ENCODE measurements at places on chromosomes 13 and 19.

- no peak for DNase-seq
Measured at GRCh38 chr19:31610018-31610417, 260.8 kb upstream of the TSHZ3 start.

DNA sequence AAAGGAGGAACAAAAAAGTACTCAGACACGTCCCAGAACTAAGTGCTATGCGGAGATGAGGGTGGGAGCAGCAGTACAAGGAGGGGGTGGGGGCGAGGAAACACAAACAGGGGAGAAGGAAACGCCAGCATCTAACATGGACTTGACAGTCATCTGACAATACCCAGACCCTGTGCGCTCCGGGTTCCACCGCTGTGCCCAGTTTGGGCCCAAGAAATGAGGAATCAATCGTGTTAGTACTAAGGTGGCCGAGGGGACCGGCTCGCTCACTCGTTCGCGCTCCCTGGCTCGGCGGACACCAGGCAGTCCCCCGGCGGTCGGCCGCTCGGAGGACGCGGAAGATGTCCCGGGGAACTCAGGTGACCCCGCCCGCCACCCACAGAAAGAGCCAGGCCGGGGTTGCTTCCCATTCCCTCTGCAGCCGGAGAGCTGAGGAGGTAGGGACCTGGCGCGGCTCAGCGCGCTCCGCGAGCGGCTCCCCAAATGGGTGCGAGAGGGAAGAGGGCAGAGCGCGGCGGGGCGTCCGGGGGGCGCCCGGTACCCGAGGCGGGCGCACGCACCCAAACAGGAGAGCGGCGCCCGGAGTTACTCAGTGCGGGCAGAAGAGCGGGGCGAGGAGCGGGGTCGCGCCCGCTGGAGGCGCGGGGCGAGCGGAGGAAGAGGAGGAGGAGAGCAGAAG, 616 bp downstream of the TSHZ3 start:
- DNase-seq, result peak; percentile 32

DNA sequence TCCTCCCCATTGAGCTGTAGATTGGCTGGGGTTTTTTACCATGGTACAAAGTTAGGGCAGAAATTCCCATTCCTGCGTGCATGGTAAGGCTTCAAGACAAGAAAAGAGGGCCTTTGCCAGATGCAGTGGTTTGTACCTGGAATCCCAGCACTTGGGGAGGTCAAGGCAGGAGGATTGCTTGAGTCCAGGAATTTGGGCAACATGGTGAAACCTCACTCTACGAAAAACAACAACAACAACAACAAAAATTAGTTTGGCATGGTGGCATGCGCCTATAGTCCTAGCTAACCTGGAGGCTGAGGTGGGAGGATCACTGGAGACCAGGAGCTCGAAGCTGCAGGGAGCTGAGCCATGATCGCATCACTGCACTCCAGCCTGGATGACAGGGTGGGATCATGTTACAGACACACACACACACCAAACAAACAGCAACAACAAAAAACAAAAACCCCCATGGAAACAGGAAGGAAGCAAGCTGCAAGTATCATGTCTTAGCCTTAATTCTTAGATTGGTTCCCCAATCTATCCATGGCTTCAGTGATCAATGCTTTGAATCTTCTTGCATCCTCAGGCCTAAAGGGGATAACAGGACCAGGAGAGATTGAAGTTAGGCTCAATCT, 5.5 kb upstream of the WTIP start:
- DNase-seq, result no peak

GRCh38 chr13:47788844-47789243, 212.2 kb downstream of the SUCLA2 start:
- no peak for DNase-seq

- no peak for DNase-seq
Measured at GRCh38 chr13:39233519-39233918, 195.3 kb downstream of the NHLRC3 start.

DNA sequence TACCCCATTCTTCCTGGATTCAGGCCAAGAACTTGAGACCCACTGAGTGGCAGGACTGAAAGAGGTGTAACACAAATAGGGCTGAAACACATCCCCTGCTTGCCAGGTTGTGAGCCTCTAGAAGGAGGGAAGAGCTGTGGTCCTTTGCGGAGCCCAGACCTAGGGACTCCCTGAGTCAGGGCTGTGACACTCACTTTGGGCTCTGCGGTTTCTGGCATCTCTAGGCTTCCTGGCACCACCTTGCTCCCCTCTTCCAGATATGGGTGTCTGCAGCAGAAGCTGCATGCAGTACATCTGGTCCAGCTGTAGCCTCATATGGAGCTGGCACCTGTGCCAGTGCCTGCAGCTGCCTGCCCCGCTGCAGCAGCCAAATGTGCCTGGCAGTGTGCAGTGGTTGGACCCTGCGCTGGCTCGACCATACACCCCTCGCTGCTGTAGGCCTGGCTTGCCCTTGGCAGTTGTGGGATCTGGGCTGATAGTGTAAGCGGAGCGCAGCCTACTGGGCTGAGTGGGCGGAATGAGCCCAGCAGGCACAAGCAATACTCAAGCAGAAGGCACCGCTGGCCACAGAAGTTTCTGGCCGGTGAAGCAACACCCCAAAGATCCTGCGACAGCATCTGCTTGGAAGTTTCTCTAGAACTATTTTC, 290.4 kb downstream of the SLITRK6 start:
- DNase-seq, result no peak

DNA sequence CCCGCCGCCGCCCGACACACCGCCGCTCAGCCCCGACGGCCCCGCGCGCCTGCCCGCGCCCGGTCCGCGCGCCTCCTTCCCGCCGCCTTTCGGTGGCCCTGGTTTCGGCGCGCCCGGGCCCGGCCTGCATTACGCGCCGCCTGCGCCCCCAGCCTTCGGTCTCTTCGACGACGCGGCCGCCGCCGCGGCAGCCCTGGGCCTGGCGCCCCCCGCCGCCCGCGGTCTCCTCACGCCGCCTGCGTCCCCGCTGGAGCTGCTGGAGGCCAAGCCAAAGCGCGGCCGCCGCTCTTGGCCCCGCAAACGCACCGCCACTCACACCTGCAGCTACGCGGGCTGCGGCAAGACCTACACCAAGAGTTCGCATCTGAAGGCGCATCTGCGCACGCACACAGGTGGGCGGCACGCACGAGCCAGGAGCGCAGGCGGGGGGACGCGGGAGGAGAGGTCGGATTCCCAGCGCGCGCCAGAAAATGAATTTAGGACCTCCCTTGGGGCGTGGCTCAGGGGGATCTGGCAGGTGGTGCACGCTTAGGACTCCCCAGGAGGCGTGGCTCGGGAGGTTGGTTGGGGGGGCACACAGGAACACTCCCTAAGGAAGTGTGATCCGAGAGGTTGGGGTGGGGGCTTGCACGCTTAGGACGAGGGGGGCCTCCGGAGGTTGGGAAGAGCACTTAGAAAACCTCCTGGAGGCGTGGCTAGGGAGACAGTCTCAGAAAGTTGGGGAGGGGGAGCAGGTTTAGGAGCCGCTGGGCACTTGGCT, 1.2 kb downstream of the KLF2 start:
- DNase-seq, result no peak

DNA sequence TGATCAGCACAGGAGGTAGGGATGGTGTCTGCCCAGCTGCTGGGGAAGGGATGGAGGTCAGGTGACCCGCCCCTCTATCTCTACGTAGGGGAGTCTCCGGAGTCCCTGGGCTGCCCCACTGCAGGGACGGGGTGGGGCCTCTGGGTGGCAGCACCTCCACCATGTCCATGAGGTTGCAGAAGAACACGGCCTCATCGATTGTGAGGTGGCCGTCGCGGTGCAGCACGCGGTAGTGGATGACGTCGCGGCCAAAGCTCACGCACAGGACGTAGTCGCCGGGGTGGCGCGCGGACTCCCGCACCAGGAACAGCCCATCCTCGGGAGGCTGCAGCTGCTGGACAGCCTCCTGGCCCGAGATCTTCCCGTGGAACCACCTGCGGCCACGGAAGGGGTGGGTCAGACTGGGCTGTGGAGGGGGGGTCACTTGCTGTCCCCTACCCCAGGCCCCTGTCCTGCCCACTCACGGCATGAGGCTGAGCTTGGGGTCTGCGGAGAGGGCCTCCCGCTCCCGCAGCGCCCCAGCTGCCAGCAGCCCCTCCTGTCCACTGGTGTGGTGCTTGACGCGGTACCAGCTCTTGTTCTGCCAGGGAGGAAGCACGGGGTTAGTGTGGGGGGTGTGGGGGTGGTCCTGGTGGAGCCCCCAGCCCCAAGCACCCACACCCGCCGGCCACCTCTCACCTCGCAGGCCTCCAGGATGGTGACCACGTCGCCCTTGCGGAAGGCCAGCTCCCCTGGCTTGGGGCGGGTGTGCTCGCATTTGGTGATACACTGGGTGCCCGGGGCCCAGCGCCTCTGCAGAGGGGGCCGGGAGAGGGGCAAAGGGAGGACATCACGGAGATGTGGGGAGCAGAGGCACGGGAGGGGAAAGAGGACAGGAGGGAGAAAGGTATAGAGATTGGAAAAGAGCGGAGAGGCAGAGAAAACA, 2.3 kb downstream of the MATK start:
- DNase-seq, result no peak

DNA sequence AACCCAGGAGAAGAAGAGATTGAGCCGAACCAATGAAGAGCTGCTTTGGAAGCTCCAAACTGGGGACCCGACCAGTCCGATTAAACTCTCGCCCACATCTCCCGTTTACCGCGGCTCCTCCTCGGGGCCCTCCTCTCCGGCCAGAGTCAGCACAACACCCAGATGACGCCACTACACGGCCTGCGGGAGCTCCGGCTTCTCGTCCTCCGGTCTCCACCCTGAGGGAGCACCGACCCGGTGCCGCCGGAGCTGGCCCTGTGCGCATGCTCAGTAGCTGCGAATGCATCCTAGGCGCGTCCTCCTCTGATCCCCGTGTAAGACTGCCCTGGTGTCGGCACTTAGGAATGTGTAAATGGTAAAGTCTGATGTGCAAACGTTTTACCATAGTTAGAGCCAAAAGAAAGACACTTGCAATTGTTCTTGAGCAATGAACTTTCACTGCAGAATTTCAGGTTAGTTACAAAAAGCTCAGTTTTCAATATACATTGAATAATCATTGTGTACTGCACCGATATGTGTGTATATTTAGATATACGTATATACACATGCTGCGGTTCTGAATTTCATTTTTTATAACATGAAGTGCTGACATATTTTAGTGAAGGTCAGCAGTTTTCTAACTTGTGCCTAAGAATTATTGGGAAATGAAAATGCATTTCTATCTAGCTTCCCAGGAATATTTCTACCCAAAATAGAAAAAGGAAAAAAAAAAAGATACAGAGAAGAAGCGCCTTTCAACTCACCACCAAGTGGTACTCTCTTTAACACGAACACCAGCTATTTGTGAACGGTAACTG, 92.2 kb downstream of the SLC7A1 start:
- DNase-seq, result no peak

DNA sequence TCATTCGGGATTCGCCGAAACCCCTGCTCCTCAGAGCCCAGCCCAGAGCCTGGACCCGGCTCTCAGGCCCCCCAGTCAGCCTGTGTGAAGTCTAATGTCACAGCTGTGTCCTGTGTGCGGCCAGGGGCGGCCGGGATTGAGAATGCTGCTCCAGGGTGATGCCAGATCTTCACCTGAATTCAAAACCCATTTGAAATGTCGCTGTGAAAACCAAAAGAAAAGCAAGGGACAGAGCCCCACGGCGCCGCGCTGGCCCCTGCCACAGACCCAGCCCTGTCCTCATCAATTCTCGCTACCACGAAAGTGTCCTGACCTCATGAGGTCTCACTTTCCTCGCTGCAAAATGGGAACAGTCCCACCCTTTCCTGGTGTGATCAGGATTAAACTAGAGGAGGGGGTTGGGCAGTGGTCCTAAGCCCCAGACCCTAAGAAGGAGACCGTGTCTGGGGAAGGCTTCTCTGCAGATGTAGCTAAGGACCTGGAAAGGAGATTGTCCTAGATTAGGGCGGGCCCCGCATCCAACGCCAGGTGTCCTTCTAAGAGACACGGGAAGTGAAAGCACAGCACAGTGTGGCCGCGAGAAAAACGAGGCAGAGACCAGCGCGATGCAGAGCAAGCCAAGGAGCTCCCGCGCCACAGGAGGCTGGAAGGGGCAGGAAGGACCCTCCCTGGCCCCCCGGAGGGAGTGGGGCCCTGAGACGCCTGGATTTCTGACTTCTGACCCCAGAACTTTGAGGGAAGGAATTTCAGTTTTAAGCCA, 34.0 kb upstream of the SPACA7 start:
- no peak for DNase-seq

- DNase-seq, result no peak
Measured at GRCh38 chr19:35051796-35052195, 10.3 kb downstream of the HPN start.

- no peak for DNase-seq
Measured at GRCh38 chr13:59861676-59862075, 302.1 kb downstream of the DIAPH3 start.

DNA sequence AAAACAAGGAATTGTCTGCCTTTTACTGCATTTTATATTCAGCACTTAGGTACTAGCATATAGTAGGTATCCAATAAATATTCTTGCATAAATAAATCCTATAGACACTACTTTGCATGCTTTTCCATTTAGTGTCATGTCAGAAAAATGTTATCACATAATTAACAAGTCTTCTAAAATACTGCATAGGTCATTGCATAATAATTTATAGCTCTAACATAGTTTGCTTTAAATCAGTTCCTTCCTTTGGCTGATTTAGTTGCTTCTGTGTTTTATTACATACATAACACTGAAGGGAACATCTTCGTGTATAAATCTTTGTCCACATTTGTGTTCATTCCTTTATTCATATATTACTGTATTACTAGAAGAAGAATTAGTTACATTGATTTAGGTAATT, 36.2 kb downstream of the WASF3 start:
- no peak for DNase-seq

DNA sequence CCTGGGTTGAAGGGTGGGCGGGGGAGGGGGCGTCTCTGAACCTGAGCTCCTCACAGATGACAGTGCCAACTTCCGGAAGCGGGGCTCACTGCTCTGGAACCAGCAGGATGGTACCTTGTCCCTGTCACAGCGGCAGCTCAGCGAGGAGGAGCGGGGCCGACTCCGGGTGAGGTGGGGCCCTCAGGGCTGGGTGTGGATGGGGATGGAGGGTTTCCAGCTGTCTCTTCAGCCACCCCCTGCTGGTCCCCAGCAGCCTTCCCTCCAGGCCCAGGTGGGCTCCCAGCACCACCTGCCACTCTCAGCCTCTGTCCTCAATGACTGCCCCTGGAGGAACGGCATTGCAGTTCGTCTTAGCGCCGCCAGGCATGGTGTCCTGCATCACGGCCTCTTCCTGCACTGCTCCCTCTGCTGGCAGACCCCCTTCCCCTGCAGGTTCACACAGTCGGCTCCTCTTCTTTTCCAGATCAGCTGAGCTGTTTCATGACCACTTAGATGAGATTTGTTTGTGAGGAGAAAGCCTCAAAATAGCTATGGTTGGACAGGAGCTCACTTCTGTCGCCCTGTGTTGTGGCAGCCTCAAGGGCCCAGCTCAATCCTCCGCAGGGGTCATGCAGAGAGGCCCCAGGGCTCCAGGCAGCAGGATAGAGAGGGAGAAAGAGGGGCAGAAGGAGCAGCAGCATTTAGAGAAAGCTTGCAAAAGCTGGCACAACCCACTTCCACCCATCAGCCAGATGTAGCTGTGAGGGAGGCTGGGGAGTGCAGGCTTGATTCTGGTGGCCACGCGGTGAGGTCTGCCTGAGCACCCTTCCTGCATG, 2.5 kb upstream of the GARIN5A start:
- DNase-seq, result no peak

- DNase-seq, result no peak
Measured at GRCh38 chr19:480016-480855, 16.1 kb upstream of the MADCAM1 start.

GRCh38 chr13:78712831-78713230, 53.9 kb upstream of the OBI1 start:
- no peak for DNase-seq

GRCh38 chr19:31723101-31723500, 373.9 kb upstream of the TSHZ3 start:
- no peak for DNase-seq
